Activated CD4-positive, alpha-beta T cell treated with anti-CD3 and anti-CD28 coated beads, Interleukin-2, amount 50 U/mL, for 48 hours (primary cell): ENCODE measurements at places on chromosomes 3 and 15.

DNA sequence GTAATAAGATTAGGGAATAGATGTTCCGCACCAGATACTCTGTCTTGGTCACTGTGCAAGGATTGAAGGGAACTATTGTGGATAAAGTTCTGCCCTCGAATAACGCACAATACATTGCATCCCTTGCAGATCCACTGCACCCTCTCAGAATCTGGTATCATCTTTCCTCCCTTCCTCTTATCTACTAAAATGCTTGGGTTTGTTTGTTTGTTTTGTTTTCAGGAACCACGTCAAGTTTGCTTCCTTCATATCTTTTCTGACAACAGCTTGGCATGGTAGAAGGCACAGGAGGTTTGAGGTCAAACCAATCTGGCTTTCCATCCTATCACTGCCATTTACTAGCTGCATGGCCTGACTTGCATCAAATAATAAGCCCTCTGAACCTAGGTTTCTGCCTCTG, 2.0 kb upstream of the FSTL1 start:
- no peak for DNase-seq

DNA sequence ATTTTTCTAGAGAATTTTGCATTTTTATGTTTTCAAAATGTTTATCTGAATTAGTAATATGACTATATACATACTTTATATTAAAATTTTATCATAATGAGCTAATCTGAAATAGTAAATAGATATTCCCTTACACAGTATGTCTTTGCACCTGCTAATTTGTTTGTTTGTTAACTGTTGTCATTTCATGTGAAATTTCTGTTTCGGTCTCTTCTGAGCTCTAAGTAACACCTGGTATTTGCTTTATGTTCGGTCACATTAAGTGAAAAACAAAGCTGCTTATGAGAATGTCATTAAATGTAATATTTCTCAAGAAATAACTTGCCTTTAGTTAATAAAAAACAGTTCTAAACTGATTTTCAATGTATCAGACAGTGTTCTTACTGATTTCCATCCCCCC, 61.1 kb downstream of the FNDC3B start:
- DNase-seq: no peak

DNA sequence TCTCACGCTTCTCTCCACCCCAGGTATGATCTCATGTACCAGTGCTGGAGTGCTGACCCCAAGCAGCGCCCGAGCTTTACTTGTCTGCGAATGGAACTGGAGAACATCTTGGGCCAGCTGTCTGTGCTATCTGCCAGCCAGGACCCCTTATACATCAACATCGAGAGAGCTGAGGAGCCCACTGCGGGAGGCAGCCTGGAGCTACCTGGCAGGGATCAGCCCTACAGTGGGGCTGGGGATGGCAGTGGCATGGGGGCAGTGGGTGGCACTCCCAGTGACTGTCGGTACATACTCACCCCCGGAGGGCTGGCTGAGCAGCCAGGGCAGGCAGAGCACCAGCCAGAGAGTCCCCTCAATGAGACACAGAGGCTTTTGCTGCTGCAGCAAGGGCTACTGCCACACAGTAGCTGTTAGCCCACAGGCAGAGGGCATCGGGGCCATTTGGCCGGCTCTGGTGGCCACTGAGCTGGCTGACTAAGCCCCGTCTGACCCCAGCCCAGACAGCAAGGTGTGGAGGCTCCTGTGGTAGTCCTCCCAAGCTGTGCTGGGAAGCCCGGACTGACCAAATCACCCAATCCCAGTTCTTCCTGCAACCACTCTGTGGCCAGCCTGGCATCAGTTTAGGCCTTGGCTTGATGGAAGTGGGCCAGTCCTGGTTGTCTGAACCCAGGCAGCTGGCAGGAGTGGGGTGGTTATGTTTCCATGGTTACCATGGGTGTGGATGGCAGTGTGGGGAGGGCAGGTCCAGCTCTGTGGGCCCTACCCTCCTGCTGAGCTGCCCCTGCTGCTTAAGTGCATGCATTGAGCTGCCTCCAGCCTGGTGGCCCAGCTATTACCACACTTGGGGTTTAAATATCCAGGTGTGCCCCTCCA, 19.1 kb downstream of the TYRO3 start:
- DNase-seq: no peak

- DNase-seq: no peak
Observed at GRCh38 chr3:100150473-100150872, 36.2 kb upstream of the FILIP1L start.

DNA sequence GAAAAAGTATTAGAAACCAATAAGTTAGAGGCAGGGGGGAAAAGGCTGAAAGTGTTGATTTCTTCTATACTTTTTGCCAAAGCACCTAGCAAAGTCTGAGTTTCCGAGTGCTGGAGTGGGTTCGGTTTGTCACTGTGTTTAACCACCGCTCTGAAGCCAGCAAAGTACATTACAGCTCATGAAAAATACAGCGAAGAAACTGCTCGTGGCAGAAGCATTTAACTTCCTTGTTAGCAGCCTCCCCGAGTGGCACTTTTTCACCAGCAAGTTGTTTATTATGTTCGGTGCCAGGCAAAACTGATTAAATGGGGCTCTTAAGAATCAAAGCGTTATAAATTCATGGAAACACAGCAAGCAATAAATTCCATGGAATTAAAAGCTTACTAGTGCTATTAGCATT, 313.6 kb downstream of the FOXP1 start:
- DNase-seq: no peak

GRCh38 chr15:38127306-38127771, 125.3 kb upstream of the SPRED1 start:
- DNase-seq: no peak

DNA sequence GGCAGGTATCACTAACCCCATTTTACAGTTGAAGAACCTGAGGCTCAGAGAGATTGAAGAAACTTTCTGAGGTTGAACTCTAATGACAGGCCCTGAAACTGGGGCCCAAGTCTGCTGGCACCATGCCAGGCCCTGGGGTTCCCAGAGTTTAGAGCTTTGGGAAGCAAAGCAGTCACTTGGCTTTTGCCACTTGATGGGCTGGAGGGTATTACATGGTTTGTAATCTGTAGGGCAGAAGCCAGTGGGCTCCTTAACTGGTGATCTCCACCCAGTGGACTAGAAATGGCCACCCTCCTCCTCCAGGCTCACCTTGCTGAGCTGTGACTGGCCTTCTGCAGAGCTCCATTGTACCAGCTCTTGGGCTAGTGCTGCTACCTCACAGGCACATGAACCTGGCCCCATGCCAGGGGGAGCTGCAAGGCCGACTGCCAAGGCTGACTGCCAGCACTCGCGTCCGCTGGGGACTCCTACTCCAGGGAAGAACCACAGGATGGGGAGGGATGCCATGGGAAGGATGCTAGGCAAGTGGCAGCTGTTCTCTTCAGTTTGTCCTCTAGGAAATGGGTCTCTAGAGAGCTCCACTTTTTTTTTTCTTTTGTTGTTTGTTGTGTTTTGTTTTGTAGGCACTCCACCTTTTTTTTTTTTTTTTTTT, 104.8 kb downstream of the ETFA start:
- no peak for DNase-seq

GRCh38 chr3:13403847-13404246, 16.3 kb downstream of the NUP210 start:
- no peak for DNase-seq

GRCh38 chr3:194134231-194134756, 1.7 kb upstream of the HES1 start:
- DNase-seq: peak; percentile 50

GRCh38 chr15:73273181-73274002, 95.4 kb downstream of the HCN4 start:
- DNase-seq: peak; percentile 43

DNA sequence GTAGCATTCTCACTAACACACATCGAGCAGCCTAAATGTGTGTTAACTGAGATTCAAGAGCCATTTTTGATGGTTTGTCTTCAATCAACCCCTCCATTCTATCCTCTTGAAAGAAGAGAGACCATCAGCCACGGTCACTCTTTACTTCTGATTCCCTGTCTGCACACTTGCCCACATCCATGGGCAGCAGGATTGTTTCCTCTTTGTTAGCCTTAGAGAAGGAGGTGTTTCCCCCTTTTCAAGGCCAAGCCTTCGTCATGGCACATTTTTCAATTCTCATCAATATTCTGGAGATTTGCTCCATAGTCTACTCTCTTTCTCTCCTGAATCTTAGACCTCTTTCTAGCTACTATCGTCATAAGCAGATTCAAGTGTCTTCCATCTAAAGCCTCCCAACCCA, 522.4 kb upstream of the NAALADL2 start:
- no peak for DNase-seq

DNA sequence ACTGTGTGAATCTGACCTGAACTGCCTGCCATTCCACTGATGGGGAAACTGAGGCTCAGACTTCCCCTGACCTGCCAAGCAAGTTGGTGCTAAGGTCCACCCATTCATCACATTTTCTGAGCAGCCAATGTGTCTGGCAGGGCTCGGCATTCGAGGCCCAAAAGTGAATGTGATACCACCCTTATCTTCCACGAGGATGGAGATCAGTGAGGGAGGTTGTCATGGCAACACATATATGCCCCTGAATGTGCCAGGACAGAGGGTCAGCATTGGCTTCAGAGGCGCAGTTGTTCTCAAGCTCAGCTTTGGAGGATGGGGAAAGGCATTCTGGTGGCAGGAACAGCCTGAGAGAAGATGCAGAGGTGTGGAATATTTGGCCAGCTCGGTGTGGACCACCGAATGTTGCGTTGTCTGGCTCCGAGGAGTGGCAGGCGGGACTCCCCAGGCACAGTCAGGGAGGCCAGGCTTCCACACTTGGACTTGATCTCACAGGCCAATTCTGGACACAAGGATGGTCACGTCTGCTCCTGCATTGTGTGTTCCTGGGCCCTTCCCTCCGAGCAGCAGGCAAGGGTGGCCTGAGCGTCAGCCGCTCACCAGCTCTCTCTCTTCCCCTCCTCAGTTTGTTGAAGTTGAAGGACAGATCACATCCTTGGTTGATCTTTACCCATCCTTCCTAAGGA, 63.4 kb downstream of the GRIP2 start:
- DNase-seq: no peak

DNA sequence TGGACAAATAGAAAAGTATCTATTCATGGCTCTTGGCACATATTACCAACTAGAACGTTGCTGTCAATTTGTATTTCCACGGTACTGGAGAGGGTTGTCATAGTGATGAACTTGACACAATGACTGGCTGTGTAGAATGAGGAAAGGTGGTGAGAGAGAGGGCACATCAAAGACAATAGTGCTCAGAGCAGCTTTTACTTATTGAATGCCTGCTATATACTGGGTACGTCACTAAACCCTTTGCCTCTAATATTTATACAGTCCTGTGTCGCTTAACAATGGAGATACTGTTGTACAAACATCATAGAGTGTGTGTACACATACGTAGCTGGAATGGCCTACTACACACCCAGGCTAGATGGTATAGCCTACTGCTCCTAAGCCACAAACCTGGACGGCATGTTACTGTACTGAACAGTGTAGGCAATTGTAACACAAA, 8.3 kb downstream of the TMPRSS7 start:
- no peak for DNase-seq

DNA sequence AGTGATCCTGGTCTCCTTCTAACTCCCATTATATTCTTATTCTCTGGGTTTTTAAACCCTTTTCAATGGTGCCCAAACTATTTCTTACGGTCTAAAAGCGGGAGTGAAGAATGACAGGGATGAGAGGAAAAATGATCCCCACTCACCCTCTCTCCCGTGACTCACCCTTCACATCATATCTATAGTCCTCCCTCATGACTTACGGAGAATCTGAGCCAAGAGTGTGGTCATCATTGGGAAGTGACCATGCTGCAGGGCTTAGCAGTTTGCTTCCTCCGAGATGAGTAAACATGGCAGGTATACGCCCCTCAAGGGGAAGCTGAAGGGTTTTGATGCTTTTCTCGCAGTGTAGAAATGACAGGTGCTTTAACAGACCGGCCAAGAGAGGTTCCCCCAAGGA, 274.0 kb downstream of the RYR3 start:
- DNase-seq: no peak

DNA sequence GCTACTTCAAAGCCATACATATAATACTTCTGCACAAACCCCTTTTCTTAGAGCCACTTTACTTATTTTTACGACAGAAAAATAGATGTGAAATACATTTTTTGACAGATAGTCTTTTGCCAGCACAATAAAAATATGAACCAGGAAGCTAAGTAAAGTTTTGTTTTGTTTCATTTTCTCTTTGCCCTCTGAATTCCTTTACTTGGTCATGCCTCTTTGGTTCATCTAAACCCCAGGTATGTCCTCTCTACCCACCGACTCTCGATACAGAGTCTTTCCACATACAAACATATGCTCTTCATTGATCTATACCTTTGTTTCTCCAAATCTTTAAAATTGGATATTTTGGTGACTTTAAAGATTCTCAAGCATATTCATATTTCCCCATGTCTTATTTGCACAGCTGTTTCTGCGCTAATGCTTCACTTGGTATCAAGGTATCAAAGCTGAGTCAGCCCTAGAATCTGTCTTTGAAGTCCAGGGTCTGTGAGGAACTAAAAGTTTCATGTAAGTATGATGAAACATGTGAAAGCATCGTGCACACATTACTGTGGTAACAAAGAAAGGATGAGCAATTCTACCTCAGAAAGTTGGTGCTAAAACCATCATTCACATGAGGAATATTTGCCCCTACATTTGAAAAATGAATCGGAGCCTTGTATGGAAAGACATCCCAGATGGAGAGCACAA, 845.4 kb downstream of the NAALADL2 start:
- no peak for DNase-seq

GRCh38 chr15:77507911-77508310, 87.2 kb downstream of the HMG20A start:
- DNase-seq: no peak

- no peak for DNase-seq
Observed at GRCh38 chr3:101813817-101814440, 34.9 kb downstream of the NXPE3 start.

DNA sequence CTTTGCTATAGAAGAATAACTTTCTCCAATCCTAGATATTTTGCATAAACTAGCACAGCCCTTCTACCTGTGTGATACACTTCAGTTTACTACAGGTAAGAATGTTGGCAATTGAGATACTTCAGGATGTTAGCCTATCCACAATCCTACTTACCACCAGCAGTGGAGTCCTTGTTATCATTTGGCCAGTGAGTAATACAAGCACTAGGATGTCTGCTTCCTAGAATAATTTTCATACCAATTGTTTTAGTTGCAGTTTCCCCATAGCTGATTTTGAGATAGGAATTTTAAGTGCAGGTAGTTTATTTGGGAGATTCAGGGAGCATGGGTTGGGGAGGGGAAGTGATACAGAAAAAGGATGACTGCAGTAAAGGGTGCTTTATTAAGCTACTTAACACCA, 147.2 kb downstream of the EPHA6 start:
- DNase-seq: no peak

GRCh38 chr3:8576841-8577571, 67.6 kb downstream of the SSUH2 start:
- DNase-seq: no peak

GRCh38 chr3:43582866-43583265, 38.9 kb downstream of the ANO10 start:
- no peak for DNase-seq

- peak; percentile 78 for DNase-seq
Observed at GRCh38 chr3:15332405-15333098, at the start of gene SH3BP5. TSS of gene SH3BP5 (minus strand) at chr3:15332586. CDS start at chr3:15332408, 178 bp downstream.

GRCh38 chr3:123817413-123817812, 66.7 kb downstream of the MYLK start:
- DNase-seq: no peak
